ENCODE measurements at places on chromosomes 16 and 17.

DNA sequence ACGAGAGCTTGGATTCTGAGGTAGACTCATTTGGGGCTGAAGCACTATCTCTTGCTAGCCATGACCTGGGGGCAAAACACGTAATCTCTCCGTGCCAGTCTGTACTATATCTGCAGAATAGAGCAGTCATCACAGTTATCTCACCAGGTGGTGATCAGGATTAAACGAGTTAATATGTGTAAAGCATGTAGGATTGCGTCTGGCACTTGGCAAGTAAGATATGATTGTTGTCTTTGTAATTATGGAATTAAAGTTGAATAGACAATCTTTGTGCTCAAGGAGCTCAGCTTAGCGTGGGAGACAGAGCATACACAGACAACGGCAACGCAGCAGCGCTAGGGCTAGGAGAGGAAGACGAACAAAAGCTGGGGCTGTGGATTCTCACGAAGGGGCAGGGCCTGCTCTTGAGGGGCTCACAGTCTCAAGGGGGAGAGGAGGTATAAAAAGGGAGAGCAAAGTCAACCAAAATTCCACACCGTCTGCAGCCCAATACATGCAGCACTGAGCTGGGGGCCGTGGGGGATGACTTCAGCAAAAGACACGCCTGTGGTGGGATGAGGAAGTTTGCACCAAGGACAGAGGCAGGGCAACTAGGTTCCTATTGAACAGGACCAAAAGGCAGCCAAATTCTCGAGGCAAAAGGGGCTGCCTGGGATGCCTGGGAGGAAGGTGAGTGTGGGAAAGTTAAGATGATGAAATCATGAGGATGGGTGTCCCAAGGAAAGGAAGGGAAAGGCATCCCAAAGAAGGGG, 68.6 kb downstream of the SDK2 start:
- no peak for DNase-seq

GRCh38 chr16:4142268-4142667, 26.0 kb upstream of the ADCY9 start:
- no peak for DNase-seq

- DNase-seq: no peak
These were observed 50.4 kb upstream of the STAC2 start for GRCh38 chr17:39276113-39276512.

- DNase-seq: no peak
These were observed 14.6 kb downstream of the COG4 start for GRCh38 chr16:70508752-70509151.

GRCh38 chr16:70577256-70577698, 53.7 kb downstream of the SF3B3 start:
- no peak for DNase-seq

DNA sequence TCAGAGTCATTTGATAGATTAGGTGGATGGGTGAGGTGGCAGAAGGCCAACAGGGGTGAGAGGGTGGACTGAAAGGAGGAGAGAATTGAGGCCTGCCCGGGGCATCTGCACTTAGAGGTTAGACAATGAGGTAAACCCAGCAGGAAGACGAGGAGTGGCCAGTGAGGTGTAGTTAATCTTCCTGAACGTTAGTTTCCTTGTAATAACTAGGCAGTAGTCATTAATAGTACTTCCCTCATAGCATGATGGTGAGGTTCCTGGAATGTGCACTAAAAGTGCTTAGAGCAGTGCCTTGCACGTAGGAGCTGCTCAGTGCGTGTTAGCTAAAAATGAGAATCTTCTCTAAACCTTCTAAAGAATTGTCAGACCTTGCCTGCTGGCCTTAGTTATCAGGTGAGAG, 13.5 kb upstream of the KSR1 start:
- DNase-seq: no peak

DNA sequence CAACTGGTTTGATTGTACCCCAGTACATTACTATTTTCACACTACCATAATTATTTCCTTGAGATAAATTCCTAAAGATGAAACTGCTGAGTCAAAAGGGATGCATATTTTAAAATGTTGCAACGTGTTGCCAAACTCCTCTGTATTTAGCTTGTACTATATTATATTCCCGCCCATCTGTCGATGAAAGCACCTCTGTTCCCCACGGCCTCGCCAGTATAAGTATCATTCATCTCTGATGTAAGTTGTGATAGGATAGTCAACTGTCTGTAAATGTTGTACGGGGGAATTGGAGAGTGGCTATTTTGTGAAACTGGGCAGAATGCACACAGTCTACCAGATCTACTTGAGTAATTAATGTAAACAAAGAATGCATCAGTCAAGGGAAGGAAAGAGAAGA, 47.7 kb upstream of the TNRC6A start:
- no peak for DNase-seq

DNA sequence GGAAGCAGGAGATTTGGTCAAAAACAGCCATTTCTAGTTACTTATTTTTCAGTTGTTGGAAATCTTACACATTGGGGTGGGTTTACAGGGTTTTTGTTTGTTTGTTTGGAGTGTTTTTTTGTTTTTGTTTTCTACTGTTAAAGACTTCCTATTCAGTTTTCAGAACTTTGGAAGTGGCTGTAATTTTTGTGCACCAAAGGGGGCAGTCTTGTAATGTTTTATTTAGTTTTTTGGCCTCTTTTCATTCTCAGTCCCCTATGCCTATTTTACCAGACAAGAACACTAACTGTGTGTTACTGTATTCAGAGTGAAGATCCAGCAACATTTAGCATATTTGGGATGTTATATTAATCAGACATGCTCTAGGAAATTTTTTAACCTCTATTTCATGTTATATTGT, 20.6 kb downstream of the TPPP3 start:
- DNase-seq: no peak

DNA sequence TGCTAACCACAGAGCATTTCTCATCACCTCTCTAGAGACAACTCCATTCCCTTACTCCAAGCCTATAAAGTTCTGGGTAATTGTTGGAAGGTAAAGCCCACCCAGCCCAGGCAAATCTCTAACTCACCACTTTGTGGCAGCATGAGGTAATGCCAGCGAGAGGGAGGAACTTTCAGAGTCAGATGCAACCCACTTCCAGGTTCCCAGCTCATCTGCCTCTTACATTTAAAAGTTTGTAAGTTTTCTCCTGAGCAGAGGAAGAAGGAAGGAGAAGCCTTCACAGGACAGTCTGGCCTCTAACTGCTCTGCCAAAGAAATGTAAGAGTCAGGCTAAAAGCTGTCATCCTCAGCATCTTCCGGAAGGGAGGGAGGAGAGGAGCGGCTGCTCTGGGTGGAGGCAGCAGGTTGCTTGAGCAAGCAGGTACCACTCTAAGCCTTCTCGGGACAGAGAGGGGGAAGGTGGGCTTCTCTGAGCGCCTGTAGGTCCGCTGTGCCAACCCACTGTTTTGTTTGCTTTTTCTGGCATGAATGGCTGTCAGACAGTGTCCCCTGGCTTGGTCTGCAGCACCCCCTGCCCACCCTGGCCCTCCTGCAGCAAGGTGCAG, 1.0 kb downstream of the ZNF319 start:
- no peak for DNase-seq

GRCh38 chr17:82305727-82306300, 11.6 kb downstream of the CD7 start:
- no peak for DNase-seq

DNA sequence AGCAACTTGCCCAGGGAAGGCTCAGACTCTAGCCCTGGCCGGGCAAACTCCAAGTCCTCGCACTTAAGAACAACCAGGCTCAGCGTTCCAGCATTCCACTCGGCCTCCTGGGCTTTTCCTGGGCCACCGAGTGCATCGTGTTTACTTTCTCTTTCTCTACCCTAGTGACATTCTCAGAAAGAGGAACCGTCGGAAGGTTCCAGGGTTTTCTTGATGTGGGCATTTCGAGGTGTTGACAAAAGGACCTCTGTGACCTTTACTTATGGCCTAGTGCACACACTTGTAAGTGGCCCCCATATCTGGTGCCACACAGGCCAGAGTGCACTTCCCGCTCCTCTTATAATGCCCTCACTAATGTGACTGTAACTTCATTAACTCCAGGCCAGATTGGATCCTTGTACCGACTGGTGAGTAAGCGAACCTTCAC, 3.1 kb upstream of the BANP start:
- DNase-seq: no peak

- DNase-seq: no peak
These were observed 33.5 kb downstream of the SPAG9 start for GRCh38 chr17:51087072-51087757.

GRCh38 chr16:66511602-66512271, 38.2 kb downstream of the TK2 start:
- DNase-seq: no peak

- DNase-seq: no peak
These were observed 166.5 kb downstream of the LAT start for GRCh38 chr16:29151317-29151716.

DNA sequence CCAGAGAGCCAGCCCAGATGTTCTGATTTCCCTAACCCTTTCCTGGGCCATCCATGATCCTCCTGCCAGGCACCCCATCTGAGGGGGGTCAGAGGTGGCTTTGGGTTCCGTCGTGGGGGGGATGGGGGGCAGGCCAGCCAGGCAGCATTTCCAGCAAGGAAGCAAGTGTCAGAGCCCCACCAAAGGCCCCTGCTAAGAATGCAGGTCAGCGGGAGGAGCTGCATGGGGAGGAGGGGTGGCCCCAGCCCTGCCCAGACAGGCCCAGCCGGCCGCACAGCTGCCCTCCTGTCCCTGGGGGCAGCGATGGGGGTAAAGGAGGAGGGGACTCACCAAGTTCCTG, 2.3 kb upstream of the SCRN2 start:
- DNase-seq: no peak

- no peak for DNase-seq
These were observed 1.7 kb downstream of the ADCY9 start for GRCh38 chr16:4114257-4115208.

GRCh38 chr17:28896491-28896883, 1.0 kb downstream of the FLOT2 start:
- no peak for DNase-seq
